Anterior cingulate cortex (tissue), 58 donors: ENCODE measurements at places on chromosomes 4 and X.

GRCh38 chrX:134024686-134025377 is 39.4 kb upstream of the GPC3 start:
- no peak for DNase-seq

- peak; percentile 10 for DNase-seq
Measured at GRCh38 chr4:101345271-101345595, 2.1 kb downstream of the PPP3CA start.

DNA sequence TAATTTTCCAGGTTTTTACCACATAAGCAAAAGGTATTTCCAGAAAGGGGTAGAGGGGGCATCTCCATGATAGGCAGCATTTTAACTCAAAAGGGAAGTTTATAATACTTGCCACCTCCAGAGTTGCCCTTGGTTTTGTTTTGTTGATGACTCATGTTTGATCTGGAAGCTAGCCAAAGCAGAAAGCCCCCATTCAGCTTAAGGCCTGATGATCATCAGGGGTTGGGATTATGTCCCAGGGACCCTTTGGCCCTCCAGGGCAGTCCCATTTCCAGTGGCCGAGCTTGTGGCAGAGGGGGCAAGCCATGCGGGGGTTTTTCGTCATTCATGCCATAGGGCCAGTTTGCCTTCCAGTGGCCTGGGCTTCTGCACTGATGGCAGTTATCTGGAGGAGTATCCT is 143.0 kb upstream of the PLAC1 start:
- DNase-seq, result no peak

DNA sequence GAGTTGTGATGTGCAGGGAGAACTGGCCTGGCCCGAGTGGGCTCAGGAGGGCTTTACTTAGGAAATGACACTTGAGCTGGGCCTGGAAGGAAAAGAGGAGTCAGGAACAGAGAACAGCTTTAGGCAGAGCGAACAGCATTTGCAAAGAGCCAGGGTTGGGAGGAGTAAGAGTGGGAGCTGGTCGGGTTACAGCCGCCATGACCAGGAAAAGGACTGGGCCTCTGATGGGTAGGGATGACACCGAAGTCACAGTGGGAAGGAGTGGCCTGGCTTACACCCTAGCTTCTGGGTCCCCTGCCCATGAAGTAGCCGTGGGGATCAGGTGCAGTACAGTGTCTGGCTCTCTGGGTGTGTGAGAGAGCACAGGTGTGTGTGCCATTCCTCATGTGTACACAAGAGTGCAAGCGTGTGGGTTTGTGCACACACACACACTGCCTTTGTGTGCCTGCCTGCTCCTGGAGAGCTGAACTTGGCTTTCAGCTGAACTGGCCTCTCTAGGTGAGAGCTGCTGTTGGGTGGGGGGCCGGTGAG is 31.6 kb downstream of the TRMT44 start:
- no peak for DNase-seq

DNA sequence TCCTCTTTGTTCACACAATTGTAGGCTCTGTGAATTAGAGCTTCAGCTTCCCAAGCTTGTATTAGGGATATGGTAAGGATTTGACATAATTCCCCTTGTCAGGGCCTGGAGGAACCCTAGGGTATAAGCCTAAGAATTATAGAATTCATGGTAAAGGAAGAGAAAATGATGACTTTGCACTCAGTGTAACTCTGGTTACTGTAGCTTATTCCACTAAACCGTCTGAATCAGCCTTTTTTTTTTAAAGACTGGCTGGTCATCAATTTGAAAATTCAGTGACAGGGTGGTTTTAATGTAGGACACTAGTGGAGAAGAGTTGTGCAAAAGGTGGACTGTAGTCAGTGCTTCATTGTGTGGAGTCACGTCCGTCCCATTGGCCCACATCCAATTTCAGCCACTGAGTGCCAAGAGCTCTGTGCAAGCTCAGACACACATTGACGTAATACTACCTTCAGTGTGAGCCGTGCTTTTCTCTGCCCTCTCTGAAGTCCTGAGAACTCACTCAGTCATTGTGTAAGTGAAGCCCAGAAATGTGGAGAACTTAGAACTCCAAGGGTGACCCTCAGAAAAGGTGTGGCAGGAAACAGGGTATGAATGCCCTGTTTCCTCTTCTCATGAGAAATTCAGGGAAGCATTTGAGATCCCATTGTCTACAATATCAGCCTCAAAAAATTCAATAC is 449.8 kb downstream of the C4orf33 start:
- no peak for DNase-seq

DNA sequence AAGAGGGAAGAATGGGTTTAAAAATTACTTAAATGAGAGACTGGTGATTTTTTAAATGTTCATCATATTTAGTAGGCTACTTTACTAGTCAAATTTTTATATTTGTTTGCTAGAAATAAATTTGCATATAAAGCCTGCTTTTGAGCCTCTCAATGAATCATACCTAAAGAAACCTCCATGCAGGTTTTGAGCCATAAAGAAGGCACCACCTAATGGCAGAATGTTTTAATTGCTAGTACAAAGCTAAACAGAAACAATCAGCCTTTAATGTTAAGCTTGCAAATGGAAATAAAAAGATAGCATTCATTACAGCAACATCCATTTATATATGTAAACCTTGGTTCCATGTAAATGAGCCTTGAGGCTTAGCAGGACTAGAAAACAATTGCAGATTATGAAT is 989.7 kb downstream of the CCSER1 start:
- no peak for DNase-seq

GRCh38 chr4:116088771-116089170 is 975.4 kb upstream of the NDST4 start:
- no peak for DNase-seq

DNA sequence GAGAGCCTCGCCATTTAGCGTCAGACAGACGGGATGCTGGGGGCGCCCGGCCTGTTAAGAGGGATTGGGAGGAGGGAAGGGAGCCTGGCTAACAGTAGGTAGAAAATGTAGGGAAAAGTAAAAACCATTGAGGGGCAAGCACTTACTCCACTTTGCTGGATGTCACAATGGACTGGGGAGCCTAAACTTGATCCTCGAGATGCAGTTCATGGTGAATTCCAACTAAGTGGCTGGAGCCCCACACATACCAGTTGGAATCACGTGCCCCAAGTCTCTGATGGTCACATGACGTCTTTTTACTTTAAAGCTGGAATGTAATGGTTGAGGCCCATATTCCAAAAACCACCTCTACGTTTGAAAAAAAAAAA is 1.5 kb downstream of the PLS3 start:
- peak; percentile 2 for DNase-seq
